ENCODE measurements at places on chromosomes 3 and 15.

DNA sequence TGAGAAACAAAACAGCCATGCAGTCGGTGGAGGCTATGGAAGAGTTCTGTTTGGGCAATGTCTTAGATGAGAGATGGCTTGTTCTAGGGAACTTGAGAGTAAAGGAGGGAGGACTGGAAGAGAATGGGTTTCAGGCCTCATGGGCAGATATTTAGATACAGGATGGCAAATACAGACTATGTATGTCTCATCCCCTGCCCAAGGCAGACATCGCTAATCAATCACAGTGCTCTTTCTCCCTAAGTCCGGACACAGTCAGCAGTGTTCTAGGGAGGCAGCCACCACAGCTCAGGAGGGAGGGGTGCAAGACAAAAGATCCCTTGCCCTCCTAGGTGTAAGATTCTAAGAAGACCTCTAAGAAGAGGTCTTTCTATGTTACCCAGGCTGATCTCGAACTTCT lies 159.3 kb upstream of the TLE3 start:
- no peak for DNase-seq

- DNase-seq = no peak
Measured at GRCh38 chr3:187799942-187800641, 54.8 kb upstream of the BCL6 start.

DNA sequence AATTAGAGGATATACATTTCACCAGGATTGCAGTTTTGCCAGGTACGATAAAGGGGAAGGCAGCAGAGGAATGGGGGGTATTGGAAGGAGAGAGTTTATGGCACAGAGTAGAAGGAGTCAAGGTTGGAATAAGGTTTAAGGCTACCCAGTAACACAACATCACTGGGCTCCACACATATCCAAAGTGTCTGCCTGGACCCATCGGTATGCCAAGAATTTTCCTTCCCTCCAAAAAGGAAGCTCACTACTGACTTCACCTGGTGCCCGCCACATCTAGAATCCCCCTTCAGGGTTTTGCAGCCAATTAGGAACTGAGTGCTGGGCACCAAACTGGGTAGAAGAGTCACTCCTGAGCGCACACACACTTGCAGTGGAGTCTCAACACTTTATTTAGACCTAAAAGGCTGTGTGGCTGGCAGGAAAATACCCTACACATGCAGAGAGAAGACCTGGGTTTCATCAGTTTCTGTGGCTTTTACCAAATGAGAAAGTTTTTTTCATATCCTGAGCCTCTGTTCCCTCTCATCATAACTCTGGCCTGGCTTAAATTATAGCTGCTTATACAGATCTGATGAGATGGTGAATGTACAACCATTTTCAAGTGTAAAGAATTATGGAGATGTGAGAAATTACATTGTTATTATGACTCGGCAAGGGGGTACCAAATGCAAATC lies 190.8 kb upstream of the LPP start:
- no peak for DNase-seq

DNA sequence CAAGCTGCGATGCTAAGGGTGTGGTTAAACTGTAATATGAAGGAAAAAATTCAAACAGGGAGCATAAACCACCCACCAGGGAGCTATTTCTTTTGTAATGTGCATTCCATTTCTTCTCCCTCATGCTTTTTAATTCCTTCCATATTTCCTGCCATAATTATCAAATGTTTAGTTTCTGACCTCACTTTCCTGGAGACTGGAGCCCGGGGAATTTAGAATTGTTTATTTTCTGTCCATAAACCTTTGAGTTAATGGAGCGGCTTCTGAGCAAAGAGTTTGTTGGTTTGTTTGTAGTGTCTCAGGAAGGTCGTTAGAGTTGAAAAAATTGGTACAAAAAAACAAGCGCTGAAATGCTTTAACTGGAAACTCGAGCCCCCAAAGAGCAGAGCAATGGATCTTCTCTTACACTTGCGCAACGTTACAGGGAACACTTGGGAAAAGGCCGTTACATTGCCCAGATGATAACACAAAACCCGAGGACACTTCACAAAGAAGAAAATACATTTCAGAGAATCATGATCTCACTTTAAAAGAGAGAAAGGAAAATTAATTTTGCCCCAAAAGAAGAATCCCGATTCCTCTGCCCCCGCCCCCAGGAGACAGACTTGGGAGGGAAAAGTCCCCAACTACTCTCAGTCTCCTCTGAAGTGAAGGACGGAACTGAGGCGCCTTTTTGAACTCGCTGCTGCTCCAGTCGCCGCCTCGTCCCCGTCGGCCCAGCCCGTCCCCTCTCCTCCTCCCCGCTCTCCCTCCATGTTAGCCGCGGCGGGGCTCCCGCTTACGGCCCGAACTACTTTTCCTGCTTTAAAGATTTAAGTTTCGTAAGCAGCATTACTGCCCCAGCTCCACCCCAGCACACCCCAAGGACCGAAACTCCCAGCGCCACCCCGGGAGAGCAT lies 842 bp downstream of the FSTL1 start:
- no peak for DNase-seq

DNA sequence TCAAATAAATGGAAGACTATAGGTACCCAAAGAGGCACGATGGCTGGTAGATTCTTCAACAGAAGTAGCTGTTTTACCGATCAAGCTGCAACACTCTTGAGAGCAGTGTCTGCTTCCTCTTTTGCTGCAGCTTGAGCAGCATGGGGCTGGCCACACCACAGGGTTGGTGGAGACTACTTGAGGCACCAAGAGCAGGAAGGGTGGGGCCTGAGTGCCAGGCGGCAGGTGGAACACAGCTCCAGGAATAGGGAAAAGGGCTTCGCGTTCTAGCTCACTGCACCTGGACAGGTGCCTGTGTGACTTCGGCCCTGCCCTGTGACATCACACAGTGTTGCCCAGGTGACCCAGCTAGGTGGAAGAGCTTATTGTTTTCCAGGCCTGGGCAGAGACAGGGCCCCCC lies at the start of gene CCDC33:
Gene CCDC33, plus strand, starts transcription at position 365 of the 400 bp plus-strand sequence. CDS start 394 bp downstream, outside the sequence.
- no peak for DNase-seq
